Right ventricle myocardium superior (tissue), 1 donor: ENCODE measurements at places on chromosomes 7 and 10. TPM values are rescaled to one million over a fixed set of nuclear protein-coding genes. Genes with fewer than 3 reads are reported as not detected.
A peak's percentile ranks its signal among the peaks of the same experiment; 100 is the strongest.

CAMK2B gene
- total RNA-seq, result 87.2 TPM

CNNM1 gene
- total RNA-seq, result 0.13 TPM

IL2RA gene
- total RNA-seq, result 2.3 TPM

CTAGE4 gene
- 0.32 TPM for total RNA-seq

EIF5AL1 gene
- 0.13 TPM for total RNA-seq

HOXA4 gene
- 0.97 TPM for total RNA-seq

TMEM213 gene
- not detected for total RNA-seq

SPDYE2 gene
- not detected for total RNA-seq

TSPAN12 gene
- 56.9 TPM for total RNA-seq

SAP25 gene
- 0.54 TPM for total RNA-seq

OTUD1 gene
- 13.3 TPM for total RNA-seq

ATP6V0A4 gene
- not detected for total RNA-seq

TMEM273 gene
- 28.5 TPM for total RNA-seq

- DNase-seq, result no peak
Measured at GRCh38 chr7:126689037-126689436, 563.7 kb downstream of the GRM8 start.

DNA sequence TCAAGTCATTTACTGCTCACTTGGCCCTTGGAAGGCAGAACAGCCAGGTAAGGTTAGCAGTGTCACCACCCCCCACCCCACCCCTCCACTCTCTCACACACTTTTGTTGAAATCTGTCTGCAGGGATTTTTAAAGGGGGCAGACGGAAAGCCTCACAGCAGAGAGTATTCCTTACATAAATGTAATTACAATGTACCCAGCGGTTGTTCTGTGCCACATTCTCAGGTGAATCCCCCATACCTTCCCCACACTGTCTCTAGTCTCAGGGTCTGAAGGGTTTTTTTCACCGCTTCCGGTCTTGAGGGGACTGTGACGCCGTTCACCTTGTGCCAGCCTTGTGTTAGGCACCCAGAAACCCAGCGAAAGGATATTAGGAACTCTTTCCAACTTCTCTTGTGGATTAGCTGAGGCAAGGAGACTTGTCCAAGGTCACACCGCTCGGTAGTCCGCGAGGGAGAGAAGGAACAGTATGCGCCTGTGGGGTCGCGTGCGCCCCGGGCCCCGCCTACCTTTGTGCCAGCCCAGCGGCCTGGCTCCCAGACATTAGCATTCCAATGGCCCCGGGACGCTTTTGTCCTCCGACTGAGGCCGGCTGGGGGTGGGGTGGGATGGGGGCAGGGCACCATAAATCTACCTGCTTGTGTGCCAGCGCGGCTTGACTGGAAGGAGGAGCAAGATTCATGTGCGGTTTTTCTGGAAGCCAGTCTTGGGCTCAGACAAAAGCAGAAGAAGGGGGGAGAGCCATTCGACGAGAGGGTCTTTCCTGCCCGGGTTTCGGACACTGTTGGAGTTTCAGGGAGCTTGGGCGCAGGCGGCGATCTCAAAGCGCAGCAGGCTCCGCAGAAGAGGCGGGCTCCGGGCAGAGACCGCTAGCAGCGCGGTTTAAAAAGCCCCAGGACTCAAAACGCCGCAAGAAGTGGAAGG is 4.5 kb downstream of the NEUROG3 start:
- DNase-seq, result no peak

- DNase-seq, result no peak
Measured at GRCh38 chr10:128084364-128084763, 41.9 kb downstream of the MKI67 start.

DNA sequence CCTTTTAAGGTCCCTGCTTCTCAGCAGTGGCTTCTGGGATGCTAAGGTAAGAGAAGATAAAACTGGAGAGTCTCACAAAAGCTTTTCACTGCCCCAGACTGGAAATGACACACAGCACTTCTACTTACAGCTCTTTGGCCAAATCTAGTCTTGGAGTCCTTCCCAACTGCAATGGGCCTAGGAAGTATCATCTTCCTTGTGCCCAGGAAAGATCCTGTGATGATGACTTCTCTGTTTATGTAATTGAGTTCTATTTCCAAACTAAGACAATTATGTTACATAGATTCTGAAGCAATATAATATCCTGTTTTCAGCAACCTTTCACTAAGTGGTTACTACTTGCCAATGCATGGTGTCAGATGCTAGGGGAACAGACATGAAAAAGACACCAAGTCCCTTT is 234.1 kb downstream of the PTEN start:
- no peak for DNase-seq

GRCh38 chr10:103795634-103796270 is 59.6 kb downstream of the SH3PXD2A start:
- DNase-seq, result no peak

- DNase-seq, result peak; percentile 50
Measured at GRCh38 chr10:123150986-123151736, 3.0 kb upstream of the BUB3 start.

GRCh38 chr10:24685958-24686540 is 37.6 kb downstream of the ARHGAP21 start:
- no peak for DNase-seq

- no peak for DNase-seq
Measured at GRCh38 chr10:18216482-18216881, 76.3 kb downstream of the CACNB2 start.

GRCh38 chr7:25968205-25968993 is 183.6 kb upstream of the NFE2L3 start:
- DNase-seq, result no peak

DNA sequence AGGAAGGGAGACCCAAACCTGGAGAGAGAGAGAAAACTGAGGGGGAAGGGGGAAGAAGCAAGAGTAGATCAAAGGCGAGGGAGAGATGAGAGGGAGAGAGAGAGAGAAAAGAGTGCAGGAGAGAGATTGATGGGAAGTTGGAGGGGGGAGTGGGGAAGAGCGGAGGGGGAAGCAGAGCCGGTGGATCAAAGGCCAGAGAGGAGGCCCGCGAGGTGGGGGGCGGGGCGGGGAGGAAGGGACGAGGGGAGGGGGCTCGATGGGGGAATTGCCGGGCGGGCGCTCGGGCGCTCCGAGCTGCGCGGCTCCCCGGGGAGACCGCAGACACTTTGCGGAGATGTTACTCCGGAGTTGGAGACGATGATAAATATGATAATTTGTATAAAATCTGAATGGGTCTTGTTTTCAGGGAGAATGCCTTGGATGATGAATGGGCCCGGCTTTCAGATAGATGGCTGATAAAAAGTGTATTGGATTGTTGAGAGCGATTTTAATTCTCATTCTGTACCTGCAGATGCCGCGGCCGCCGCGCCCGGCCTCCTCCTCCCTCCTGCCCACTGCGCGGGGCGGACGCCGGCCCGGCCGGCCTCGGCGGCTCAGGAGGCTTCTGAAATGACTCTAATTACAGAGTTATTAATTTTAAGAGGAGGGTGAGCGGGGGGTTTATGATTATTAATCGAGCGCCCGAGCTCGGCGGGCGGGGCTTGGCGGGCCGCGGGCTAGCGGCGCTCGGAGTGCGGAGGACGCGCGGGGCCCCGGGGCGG is 21.4 kb upstream of the PAX2 start:
- no peak for DNase-seq

DNA sequence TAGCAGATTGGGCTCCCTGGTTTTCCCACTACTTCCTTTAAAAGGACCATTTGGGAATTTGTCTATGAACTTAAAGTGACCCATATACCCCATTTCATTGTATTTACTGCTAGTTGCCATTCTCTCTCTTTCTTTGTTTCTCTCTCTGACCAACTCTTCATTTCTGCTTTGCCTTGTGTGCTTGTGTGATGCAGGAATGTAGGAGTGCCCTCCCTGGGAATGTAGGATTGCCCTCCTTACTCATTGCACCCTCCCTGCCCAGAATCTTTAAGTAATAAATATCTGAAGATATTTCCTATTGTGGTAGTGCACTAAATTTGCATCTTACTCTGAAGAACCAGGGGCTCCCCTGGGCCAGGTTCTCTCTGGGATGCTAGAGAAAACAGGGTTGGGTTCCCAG is 47.3 kb upstream of the KLF14 start:
- no peak for DNase-seq

DNA sequence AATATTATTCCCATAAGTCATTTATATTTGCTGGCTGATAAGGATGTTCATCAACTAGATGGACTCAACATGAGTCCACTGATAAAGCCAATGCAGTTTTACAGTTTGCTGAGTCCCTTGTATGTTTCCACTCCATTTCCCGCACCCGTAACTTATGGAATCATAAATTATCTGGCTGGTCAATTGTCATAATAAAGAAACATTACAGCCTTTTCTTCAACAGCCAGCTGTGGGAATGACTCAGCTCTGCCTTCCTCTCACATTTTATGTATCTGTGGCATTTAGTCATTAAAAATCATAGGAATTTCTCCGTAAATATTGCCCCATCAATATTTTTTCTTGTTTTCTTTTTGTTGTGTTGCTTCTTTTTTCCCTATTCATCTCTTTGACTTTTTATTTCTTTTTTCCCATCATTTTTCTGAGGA is 22.3 kb upstream of the TMEM26 start:
- DNase-seq, result no peak

DNA sequence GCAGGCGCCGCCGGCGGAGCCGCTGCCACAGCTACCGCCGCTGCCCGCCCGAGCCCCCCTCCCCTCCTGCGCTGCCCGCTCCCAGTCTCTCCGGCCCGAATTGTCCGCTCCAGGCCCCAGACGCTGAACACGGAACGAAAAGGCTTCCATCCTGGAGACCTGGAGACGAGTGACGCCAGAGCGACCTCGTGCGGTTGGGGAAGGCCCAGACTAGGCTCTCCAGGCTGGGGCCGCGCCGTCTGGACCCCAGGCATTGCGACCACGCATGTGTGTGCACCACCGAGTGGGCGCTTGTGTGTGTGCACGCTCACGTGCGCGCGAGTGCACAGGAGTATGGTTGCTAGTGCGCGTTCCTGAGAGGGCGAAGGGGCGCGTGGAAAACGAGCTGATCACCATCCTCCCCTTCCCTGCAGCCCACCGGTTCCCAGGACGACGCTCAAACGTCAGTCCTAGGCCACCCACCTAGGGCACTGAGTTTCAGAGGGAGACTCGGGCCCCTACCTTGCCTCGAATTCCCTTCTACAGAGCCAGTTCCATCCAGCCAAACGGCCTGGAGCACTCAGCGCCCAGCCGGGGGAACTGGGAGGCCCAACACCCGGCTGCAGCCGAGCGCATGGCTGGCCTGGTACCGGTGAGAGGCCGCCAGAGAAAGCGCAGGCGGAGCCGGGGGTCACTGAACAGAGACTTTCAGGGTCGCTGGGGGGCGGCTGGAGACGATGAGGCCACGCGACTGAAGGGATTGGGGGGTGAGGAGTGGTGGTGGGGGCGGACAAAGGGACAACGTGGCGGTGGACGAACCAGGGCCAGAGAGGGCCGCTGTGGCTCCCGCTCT is 11.6 kb downstream of the LBX1 start:
- no peak for DNase-seq

- DNase-seq, result no peak
Measured at GRCh38 chr7:9711259-9711918, 1262.3 kb upstream of the PHF14 start.

GRCh38 chr7:27688646-27689045 is 26.0 kb upstream of the HIBADH start:
- no peak for DNase-seq

DNA sequence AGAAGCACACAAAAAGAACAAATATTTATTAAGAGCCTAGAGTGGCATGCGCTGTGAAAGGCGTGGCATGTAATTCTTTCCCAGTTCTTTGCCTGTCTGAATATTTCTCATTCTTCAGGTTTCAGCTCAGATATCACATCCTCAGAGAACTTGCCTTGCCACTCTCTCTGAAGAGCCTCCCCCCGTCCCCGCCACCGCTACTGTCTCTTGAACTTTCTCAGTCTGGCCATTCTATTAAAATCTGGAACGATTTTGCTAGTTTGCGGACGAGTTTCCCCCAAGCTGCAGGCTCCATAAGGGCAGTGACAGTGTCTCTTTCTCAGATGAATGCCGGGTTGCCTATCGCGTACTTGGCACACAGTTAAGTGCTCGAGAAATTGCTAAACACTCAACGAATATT is 787 bp upstream of the PLEKHA1 start:
- no peak for DNase-seq

DNA sequence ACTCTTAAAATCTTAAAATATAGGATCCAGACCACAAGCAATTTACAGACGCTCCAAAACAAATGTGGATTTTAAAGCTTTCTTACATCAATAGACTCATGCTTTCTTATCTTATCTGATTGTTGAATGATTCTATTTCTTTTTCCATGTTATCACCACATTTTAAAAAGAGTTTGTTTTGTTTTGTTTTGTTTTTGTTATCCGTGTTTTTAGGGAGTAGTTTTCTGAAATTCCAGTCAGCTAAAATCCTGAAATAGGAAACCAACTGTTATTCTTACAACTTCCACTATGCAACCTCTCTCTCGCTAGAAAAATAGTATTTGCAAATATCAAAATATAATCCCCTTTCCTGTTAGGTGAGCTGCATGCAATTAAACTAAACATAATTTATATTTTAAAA is 251.0 kb downstream of the PCDH15 start:
- no peak for DNase-seq

DNA sequence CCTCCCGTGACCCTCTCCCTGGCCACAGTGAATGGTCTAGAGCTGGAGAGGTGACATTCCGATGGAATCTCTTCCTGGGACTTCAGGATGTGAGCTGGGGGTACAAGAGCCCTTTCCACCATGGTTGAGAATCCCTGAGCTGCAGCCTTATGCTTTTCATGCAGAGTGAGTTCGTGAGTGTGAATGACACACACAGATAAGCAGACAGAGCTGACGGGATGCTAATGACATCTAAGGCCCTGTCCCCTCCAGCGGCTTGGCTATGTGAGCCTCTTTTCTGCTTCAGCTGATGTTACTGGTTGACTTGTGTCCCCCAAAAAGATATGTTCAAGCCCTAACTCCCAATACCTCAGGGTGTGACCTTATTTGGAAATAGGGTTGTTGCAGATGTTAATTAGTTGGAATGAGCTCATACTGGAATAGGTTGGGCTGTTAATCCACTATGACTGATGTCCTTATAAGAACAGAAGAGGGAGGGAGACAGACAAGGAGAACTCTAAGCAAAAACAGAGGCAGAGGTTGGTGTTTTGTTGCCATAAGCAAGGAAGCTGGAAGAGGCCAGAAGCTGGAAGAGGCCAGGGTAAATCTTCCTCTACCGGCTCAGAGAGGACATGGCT is 111.1 kb upstream of the AFAP1L2 start:
- DNase-seq, result no peak

- DNase-seq, result no peak
Measured at GRCh38 chr10:7474388-7474787, 63.6 kb upstream of the SFMBT2 start.

- DNase-seq, result peak; percentile 68
Measured at GRCh38 chr10:124743191-124744101, 732 bp downstream of the FAM53B start.

- DNase-seq, result no peak
Measured at GRCh38 chr10:132532749-132533560, 4.6 kb upstream of the INPP5A start.

DNA sequence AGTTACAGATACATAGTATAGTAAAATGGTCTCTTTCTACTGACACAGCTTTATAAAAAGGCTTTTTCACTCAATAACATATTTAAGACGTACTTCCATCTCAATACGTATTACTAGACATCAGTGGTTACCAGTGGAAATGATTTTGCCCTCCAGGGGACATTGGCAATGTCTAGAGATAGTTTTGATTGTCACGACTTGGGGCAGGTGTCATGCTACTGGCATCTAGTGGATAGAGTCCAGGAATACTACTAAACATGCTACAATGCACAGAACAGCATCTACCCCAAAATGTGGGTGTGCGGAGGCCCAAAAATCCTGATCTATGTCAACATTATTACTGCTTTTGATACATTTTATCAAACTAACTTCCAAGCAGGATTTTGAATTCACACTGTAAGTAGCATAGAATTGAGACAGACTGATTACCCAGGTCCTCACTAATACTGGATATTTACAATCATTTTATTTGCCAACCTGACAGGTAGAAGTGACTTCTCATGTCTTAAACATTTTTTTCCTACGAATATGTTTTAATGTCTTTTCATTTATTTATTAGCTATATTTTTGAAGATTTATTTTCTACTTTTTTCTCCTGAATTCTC is 53.8 kb downstream of the HGF start:
- DNase-seq, result no peak
